NCI-H2107 (cell line): ENCODE measurements at places on chromosomes 2 and 18.

DNA sequence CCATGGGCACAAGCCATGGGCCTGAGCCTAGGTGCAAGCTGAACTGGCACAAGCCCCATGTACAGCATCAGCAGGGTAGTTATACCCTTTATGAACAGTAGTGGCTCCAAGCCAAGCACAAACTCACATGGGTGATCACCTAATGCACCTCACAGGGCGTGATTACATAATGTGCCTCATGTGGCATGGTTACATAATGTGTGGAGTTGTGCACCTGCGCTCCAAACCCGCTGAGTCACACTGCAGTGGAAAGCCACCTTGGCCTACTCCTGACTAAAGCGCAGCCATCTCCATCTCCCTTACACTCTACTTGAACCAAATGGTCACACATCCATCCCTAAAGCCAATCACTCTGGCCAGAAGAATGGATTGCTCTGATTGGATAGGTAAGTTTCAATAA is 279.7 kb downstream of the MBD2 start:
- no peak for DNase-seq

DNA sequence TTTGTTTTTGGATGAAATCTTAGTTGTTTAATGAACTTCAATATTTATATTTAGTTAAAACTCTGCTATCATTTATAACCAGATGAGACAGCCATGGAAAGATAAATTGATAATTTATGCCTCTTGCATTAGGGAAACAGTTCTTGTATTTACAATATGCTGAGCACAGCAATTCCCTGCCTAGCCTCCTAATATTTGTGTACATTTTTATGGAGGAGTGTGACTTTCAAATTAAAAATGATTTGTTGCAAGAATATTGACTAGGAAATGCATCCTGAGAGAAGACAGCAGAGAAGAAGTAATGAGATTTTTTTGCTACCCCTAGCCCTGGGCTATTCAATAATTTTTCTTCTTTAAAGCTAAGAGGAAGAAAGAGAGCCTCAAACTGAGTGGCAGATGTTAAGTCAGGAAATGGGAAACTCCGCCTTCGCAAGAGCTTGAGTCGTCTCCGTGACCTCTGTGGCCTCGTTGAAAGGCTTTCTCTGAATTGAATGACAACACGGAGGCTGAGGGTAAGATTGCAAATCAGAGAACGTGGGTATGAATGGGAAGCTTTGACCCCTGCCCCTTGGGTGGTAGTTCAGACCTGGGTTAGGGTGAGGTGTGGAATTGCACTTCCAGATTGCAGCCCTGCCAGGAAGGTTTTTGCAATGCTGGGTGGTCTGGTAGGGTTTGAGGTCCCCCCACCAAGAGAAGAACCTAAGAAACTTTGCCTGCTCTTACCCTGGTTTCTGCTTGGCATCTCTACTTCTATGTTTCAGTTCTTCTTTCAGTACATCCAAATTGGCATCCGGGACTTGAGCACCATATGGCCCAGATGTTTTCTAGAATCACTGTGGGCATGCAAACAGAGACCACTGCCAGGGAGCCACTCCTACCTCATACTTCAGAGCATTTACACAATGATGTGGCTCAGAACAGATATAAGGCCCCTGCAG is 210.3 kb upstream of the RBMS1 start:
- DNase-seq = no peak

- no peak for DNase-seq
These were observed 146.1 kb upstream of the NOL4 start for GRCh38 chr18:34370704-34371395.

DNA sequence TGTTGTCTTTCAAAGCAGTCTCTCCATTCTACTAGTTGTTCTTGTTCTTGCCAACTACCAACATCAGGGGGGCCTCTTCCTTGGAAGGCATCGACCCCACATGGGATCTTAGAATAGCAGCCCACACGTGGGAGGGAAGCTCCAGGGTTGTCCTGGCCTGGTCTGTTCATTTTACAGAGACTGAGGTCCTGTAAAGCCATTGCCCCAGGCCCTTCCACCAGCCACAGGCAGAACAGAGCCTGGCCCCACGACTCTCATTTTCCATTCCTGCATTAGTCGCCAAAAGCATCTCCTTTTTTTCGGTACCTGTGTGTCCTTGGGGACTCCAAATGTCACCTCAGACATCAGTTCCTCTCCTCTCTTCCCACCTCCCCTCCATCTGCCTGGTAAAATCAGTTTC is 28.0 kb downstream of the CNGA3 start:
- no peak for DNase-seq
